Activated naive CD8-positive, alpha-beta T cell treated with anti-CD3 and anti-CD28 coated beads, Interleukin-2, amount 50 U/mL, for 24 hours (primary cell): ENCODE measurements at places on chromosomes 5 and 9.

DNA sequence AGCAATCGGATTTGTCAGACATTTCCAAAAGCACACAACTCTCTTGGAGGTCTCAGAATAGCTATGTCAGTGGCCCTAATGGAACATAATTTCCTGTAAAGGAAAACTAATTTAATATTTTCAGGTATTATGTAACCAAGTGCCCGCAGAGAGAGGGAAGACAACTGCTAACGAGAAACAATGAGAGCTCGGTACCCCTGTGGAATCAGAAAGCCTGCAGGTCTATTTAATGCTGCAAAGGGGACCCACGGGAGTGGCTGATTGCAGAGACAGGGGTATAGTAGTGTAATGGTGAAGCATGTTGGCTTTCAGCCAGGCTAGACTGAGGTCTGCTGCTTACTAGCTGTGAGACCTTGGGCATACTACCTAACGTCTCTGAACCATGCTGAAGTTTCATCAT, 508.1 kb upstream of the BRINP1 start:
- no peak for DNase-seq

DNA sequence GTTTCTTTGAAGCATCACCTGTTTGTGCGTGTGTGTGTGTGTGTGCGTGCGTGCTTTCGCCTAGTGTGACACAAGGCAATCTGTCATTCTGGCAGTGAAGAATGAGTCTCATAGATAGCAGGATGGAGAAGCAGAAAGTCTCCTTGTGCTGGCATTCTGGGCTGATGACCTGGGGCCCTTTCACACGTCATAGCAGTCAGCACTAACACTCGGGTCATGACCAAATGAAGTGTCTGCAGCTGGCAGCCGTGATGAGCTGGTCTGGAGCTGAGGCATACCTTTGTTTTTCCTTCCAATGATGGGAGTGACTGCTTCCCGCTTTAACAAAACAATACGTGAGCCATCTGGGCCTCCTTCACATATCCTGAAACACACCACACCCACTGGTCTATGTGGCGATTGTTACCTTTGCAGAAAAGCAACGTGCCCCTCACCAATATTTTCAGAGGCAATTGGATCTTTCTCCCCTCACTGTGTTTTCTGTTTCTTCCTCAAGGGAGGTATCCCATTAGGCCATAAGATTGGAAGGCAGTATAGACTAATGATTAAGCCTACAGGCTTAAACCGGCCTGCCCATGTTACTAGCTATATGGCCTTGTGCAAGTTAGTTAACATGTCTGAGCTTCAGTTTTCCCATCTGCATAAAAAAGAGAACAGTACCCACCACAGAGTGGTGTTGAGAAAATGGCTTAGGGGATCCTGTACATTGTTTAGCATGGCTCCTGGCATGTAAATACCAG, 88.8 kb downstream of the SREK1 start:
- DNase-seq = no peak

- DNase-seq = no peak
These were observed 110.7 kb downstream of the SAXO1 start for GRCh38 chr9:18922161-18922885.

- no peak for DNase-seq
These were observed 65.1 kb downstream of the PLPPR1 start for GRCh38 chr9:101093620-101094019.
